ENCODE measurements at places on chromosomes 1 and 21.

- no peak for DNase-seq
These were observed 10.4 kb upstream of the MRPL9 start for GRCh38 chr1:151773702-151774101.

DNA sequence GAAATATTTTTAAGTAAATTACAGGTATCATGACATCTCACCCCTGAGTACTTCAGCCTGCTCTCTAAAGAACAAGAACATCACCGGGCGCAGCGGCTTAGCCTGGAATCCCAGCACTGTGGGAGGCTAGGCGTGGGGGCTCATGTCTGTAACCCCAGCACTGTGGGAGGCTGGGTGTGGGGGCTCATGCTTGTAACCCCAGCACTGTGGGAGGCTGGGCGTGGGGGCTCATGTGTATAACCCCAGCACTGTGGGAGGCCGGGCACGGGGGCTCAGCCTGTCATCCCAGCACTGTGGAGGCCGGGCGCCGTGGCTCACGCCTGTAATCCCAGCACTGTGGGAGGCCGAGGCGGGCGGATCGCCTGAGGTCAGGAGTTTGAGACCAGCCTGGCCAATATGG lies 7.7 kb upstream of the CDK11B start:
- DNase-seq = no peak

GRCh38 chr21:29343519-29343918 lies 44.8 kb downstream of the BACH1 start:
- DNase-seq = no peak

DNA sequence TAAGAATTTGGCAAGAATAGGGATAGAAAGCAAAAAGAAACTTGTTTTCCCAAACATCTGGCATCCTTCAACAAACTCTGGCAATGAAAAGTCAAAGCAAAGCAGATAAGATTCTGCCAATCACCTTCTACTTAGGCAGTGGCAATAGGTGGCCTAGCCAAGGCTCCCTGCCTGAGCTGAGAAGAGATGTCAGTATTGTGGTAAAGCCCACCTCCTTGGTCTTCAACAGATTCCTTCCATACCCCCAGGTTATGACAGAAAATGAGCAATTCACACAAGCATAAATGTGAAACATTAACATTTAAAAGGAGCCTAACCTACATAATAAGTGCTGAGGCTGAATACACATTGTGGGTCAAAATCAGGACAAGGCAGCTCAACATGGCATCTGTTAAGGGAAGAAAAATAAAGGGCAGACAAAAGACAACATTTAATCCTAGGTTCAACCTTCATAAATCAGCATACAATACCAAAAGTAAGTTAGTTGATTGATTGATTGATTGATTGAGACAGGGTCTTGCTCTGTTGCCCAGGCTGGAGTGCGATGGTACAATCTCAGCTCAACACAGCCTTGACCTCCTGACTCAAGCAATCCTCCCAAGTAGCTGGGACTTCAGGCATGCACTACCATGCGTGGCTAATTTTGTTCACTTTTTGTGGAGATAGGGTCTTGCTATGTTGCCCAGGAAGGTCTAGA lies 123.1 kb downstream of the AKT3 start:
- DNase-seq = no peak

DNA sequence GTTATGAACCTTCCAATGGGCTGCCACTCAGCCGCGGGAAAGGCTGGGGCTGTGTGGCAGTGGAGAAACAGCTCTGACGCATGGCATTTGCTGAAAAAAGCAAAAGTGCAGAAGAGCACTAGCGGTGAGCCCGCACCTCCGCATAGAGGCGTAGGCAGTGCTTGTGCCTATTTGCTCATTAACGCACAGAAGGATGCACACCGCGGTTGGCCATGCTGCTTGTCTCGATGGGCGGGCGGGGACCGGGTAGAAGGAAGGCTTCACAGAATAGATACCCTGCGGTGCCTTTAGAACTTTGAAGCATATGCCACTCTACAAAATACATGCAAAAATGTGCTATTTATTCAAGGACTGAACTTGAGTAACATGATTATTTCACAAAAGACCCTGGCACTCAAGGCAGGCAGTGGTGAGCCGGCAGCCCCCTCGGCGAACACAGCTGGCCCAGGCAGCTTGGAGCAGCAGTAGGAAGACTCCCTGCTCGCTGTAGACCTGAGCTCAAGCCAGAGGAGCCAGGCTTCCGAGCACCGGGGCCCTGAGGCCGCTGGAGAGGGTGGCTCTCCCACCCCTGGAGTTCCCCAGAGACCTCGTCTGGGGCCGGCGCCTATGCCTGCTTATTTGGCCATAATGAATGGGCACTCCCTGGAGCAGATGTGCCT lies 71.5 kb downstream of the SIK1 start:
- DNase-seq = no peak

- no peak for DNase-seq
These were observed 16.0 kb downstream of the TNFSF4 start for GRCh38 chr1:173191011-173191705.

GRCh38 chr1:170020859-170021258 lies 53.6 kb downstream of the KIFAP3 start:
- DNase-seq = no peak

DNA sequence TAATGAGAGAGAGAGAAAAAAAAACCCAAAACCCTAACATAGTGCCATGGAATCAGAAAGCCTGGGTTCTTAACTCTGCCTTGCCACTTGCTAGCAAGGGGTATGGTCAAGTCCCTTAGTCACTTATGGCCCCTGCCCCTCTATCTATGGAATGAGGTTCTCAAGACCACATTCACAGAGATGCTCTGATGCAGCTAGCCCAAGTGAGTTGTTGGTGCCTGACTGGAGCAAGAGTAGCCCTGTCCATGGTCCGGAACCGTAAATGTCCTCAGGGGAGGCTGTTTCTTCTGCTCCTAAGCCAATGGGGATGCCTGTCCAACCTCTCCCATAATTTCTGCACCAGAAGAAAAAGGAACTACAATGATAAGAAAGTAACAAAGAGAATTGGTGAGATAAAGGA lies 56.8 kb downstream of the CSMD2 start:
- no peak for DNase-seq

DNA sequence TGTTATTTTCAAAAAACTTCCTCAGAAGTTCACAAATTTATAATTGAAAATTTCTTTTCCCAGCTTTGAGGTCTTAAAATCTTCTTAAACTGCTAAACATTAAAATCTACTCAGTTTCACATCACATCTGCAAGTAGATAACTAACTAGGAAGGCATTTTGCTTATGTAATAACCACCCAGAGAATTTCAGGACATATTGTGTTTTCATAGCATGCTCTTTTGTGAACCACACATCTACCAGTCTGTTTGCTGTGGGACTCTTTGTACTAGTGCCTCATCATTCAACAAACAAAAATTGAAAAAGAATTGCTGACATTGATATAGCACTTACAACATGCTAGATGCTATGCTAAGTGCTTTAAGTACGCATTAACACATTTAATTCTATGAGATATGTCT lies 31.6 kb upstream of the C1orf146 start:
- DNase-seq = no peak

- no peak for DNase-seq
These were observed 18.8 kb upstream of the CITED4 start for GRCh38 chr1:40880813-40881549.

DNA sequence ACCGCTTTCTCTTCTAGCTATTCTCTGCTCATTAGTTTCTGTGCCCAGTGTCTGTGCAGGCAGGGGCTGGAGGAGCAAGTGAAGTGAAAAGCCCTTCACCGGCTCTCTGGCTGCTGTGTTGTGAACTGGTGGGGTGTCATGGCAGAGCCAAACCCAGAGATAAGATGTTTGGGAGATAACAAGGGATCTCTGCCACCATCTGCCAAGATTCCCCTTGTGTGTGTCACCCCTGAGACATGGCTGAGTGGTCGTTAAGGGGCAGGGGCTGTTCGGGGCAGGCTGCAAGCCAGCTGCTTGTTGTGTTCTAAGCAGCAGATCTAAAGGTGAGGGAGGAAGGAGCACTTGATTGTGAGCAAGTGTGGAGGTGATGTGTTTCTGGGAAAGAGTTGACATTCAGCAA lies 24.5 kb downstream of the CNIH3 start:
- DNase-seq = no peak

DNA sequence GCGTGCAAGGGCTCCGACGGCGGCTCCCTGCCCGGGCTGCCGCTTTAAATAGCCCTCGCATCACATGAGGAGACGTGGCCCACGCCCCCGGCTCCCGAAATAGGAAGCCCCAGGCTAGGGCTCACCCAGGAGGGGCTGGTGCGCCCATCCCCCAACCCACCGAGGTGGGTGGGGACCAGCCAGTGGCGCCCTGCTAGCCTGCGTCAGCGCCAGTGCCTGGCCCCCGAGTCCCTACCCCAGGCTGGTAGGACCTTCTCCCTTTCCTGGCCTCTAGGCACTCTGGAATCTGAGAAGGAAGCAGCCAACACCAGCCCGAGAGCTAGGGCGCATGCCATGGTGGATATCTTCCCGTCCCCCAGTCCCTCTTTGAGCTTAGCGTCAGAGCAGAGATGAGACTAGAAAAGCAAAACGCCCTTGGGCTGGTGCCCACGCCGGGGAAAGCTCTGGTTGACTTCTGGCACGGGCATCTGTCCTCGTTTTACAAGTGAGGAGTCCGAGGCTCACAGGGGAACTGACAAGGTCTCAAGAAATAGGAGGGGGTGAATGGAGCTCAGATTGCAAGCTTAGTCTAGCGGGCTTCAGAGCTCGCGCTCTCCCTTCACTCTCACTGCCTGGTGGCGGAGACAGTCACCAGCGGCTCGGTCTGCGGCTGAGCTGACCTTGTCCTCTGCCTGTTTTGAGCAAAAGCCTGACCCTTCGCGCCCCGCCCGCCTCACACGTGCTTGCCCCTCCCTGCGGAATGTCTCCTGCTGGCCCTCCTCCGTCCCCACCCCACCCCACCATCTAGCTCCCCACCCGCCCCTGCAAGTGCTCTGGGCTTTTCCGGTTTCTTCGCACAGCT lies at the start of gene FABP3:
FABP3 (minus strand) TSS at position 21 of the 841 bp plus-strand sequence. CDS start 62 bp downstream, outside the sequence.
- DNase-seq = no peak

GRCh38 chr1:180392020-180392419 lies 110.4 kb downstream of the ACBD6 start:
- DNase-seq = no peak

DNA sequence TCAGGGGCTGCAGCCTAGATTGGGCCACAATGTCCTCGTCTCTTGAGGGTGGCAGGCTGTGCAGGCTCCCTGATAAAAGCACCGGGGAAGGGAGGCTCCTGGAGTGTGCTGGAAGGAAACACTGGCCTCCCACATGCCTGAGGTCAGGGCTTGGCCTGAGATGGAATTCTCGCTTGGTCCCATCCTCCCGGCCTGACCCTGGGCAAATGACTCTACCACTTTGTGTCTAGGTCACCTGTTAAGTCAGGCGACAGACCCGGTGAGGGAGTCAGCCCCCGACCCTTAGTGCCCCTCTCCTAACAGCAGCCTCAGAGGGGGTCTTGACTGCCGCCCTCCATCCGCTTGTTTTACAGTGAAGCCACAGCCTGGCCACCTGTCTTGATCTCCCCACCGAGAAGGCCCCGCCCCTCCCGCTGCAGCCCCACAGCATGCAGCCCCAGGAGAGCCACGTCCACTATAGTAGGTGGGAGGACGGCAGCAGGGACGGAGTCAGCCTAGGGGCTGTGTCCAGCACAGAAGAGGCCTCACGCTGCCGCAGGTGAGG lies 2.5 kb downstream of the SMIM1 start:
- no peak for DNase-seq

- no peak for DNase-seq
These were observed 19.1 kb downstream of the CD101 start for GRCh38 chr1:117020526-117021156.

GRCh38 chr1:11641776-11642305 lies 12.4 kb downstream of the FBXO2 start:
- no peak for DNase-seq

GRCh38 chr1:185040408-185040735 lies 5.0 kb upstream of the RNF2 start:
- no peak for DNase-seq

DNA sequence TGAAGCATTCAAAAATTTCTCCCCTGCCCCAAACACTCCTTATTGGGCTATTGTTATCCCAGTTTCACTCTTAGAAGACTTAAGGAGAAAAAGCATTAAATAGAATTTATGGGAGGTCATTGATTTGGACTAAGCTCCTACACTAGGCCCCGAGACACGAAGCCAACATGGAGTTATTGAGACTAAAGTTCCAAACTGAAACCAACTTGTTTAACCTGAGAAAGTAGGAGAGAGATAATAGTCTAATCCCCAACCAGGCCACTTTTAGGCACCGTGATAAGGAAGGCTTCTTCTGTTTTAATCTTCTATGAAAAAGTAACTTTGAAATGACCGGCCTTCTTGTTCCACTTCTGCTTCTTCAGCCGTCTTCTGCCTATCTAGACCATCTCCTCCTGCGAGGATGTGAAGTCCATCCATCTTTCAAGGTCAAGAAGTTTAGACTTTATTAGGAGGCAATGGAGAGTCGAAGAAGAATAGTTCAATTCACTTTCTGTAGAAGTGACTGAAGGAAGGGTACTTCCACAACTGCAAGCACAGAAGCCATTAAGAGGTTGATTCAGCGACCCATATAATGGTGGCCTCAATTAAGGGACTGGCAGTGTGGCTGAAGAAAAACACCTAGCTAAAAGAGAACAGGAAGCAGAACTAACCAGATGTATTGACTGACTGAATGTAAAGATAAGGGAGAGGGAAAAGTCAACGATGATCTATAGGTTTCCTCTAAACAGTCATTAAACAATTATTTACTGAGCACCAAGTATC lies 428.8 kb downstream of the SMYD3 start:
- DNase-seq = no peak

DNA sequence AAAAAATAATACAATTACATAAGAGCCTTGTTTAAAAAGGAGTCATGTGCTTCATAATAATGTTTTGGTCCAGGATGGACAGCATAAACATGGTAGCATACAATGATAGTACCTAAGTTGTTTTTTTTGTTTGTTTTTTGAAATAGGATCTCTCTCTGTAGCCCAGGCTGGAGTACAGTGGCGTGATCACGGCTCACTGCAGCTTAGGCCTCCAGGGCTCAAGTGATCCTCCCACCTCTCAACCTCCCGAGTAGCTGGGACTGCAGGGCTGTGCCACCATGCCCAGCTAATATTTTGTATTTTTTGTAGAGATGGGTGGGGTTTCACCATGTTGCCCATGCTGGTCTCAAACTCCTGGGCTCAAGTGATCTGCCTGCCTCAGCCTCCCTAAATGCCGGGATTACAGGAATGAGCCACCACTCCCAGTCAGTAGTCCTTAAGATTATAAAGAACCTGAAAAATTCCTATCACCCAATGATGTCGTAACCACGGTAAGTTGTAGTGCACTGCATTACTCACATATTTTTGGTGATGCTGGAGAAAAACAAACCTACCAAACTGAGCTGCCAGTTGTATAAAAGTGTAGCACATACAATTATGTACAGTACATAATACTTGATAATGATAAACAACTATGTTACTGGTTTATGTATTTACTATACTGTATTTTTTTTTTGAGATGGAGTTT lies 22.4 kb upstream of the RCOR3 start:
- DNase-seq = no peak

GRCh38 chr1:112869895-112870294 lies 86.1 kb downstream of the SLC16A1 start:
- DNase-seq = no peak

GRCh38 chr1:47578721-47579419 lies 141.0 kb downstream of the FOXD2 start:
- DNase-seq = no peak

GRCh38 chr21:42107177-42107880 lies 36.2 kb downstream of the UMODL1 start:
- no peak for DNase-seq
